ENCODE measurements at places on chromosomes 12 and 14.

- no peak overlapping the region for H3K4me3 ChIP-seq
- no peak for DNase-seq
- no peaks in the 10 kb centered on the region for H3K27me3 ChIP-seq
- peaks cover 45% of the 10 kb centered on the region for H3K4me1 ChIP-seq
- H3K27ac ChIP-seq: no peak overlapping the region
- peaks cover 2% of the 10 kb centered on the region for H3K36me3 ChIP-seq
Measured at GRCh38 chr12:124559182-124560017, 8.0 kb downstream of the NCOR2 start.

DNA sequence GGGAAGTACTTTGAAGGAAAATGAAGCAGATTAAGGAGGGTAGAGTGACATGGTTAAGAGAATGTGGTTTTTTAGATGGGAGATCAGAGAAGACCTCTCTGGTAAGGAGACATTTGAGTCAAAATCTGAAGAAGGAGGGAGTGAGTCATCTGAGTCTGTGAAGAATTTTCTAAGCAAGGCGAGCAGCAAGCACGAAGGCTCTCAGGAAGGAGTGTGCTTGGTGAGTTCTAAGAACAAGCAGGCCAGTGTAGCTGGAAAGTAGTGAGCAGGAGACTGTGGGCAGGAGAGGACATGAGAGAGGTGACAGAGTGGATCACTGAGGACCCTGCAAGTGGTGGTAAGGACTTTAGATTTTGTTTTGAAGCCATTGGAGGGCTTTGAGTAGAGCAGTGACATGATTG lies 76.3 kb upstream of the FUT8 start:
- peaks cover 29% of the 10 kb centered on the region for H3K36me3 ChIP-seq
- H3K4me1 ChIP-seq: peaks cover 70% of the 10 kb centered on the region
- H3K27ac ChIP-seq: peak overlapping the region; percentile 96
- H3K27me3 ChIP-seq: no peaks in the 10 kb centered on the region

DNA sequence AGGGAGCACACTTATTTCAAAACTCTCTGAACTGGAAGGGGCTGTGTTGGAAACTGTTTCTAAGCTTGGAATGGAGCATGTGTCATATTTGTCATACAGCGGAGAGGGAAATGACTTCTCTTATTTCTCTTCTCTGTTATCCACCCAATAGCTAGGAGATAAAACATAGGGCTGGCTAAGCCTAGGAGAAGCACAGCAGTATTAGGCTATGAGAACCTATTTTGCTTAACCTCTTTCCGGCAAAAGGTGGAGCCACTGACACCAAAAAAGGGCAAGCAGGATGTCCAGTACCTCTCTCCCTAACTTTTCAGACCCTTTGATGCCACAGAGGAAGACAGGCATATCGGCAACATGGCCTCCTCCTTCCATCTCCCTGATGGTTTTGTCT lies 148.3 kb downstream of the CRADD start:
- no peak for DNase-seq
- H3K27ac ChIP-seq: no peak overlapping the region
- H3K36me3 ChIP-seq: no peaks in the 10 kb centered on the region
- no peak overlapping the region for H3K4me3 ChIP-seq
- no peaks in the 10 kb centered on the region for H3K27me3 ChIP-seq

DNA sequence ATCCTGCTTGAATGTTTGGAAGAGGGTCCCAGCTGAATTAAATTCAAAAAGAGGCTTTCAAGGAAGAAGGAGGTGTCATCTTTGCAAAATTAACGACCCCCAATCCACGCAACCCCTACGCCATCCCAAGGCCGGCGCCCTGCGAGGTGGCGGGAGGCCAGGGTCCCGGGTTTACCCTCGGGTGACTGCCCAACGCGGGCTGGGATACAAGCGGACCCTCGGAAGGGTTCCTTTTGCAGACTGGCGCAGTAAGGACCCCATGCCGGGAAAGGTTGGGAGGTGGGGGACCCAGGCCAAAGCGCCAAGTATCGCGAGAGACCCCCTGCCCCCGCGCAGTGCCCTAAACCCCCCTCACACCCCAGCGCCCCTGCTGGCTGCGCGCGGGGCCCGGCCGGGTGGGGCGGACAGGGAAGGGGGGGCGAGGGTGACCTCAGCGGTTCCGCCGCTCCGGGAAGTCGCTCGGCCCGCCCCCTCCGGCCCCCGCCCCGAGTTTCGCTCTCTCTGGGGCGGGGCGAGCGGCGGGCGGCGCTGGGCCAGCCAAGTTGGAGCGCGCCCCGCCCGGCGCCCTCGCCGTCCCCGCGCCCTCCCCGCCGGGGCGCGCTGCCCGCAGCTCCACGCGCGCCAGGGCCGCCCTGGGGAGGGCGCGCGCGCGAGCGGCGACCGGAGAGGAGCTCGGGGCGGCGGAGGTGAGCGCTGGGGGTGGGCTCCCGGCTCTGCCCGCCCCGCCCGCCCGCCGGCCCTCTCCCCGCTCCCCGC lies 708 bp upstream of the ZBTB42 start:
- no peaks in the 10 kb centered on the region for H3K36me3 ChIP-seq
- H3K27me3 ChIP-seq: peaks cover 7% of the 10 kb centered on the region
- H3K27ac ChIP-seq: peak overlapping the region; percentile 48
- DNase-seq: peak; percentile 81

DNA sequence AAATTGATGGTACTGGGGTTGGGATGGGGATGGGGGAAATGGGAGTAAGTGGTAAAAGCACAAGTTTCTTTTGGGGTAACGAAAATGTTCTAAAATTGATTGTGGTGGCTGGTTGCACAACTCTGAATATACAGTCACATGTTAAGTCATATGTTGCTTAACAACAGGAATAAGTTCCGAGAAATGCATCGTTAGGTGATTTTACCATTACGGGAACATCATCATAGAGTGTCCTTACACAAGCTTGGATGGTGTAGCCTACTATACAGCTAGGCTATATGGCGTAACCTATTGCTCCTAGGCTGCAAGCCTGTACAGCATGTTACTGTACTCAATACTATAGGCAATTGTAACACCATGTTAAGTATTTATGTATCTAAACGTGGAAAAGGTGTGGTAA lies 31.0 kb downstream of the ITGA7 start:
- H3K4me1 ChIP-seq: peaks cover 11% of the 10 kb centered on the region
- H3K27ac ChIP-seq: no peak overlapping the region
- peaks cover 18% of the 10 kb centered on the region for H3K27me3 ChIP-seq
- no peak for DNase-seq
- no peaks in the 10 kb centered on the region for H3K36me3 ChIP-seq

GRCh38 chr12:82754856-82755255 lies 68.2 kb downstream of the TMTC2 start:
- H3K4me3 ChIP-seq: no peak overlapping the region
- H3K36me3 ChIP-seq: no peaks in the 10 kb centered on the region
- no peaks in the 10 kb centered on the region for H3K4me1 ChIP-seq
- no peak overlapping the region for H3K27ac ChIP-seq

DNA sequence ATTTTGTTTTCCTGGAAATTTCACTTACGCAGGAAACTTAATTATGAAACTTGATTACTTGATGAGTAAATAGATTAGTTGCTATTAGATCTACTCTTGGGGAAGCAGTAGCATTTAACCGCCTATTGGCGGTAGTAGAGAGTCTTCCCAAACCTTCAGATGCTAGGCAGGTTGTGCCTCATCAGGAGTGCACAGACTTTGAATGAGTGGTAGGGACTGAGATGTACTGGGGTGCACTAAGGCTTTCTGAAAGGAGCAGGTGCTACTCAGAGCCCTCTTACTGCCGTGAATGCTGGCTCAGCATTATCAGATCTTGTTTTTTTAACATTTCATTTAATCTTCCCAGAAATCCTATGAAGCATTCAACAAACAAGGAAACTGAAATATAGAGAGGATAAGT lies 7.7 kb downstream of the GATC start:
- peaks cover 10% of the 10 kb centered on the region for H3K4me1 ChIP-seq
- H3K36me3 ChIP-seq: peaks cover 40% of the 10 kb centered on the region
- H3K27me3 ChIP-seq: no peaks in the 10 kb centered on the region
- no peak overlapping the region for H3K27ac ChIP-seq
- DNase-seq: no peak
- H3K4me3 ChIP-seq: no peak overlapping the region

DNA sequence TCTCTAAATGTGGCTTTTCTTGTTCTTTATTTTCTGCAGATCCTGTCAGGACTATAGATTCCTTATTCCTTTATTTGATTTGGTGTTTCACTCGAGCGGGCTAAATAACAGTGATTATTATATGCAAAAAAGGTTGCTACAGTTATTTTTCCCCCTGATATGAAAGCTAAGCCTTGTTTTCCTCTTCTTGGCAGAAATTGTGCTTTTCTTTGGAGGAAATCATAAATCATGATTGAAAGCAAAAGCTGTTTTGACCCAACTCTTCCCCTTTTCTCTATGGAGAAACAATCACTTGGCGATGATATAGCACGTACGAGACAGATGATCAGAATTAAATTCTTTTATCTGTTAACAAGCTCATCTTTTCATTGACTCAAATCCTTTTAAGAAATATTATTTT lies 31.4 kb downstream of the PPFIBP1 start:
- no peaks in the 10 kb centered on the region for H3K27me3 ChIP-seq
- H3K27ac ChIP-seq: no peak overlapping the region
- DNase-seq: no peak
- H3K4me3 ChIP-seq: no peak overlapping the region
- peaks cover 26% of the 10 kb centered on the region for H3K4me1 ChIP-seq
- H3K36me3 ChIP-seq: peaks cover 2% of the 10 kb centered on the region

DNA sequence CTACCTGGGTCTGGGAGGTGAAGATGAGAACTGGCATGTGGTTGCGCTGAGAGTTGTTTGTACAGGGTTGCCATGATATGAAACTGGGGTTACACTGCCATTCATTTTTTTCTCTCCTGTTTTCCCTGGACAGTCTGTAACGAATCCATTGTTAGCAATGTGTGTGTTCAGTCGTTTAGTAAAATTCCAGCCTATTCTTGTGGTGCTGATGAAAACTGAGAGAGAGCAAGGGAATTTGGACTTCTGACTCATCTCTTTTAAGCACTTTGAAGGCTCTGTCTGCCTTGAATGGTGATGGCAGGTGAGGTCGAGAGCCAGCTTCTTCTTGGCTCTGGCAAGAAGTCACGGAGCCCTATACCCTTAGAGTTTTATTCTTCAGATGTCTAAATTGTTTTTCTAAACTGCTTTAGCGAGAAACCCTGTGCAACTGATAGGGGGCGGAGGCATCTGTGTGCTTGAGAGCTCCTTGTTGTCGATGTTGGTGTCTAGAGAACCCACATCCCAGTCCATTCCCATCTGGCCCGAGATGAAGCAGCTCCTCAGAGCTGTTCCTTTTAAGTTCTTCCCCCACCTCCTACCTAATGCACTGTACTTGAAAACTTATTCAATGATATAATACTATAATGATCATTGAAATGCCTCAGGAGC lies 204.4 kb downstream of the TMX1 start:
- H3K4me1 ChIP-seq: no peaks in the 10 kb centered on the region
- H3K27ac ChIP-seq: no peak overlapping the region
- no peak for DNase-seq
- H3K36me3 ChIP-seq: no peaks in the 10 kb centered on the region

DNA sequence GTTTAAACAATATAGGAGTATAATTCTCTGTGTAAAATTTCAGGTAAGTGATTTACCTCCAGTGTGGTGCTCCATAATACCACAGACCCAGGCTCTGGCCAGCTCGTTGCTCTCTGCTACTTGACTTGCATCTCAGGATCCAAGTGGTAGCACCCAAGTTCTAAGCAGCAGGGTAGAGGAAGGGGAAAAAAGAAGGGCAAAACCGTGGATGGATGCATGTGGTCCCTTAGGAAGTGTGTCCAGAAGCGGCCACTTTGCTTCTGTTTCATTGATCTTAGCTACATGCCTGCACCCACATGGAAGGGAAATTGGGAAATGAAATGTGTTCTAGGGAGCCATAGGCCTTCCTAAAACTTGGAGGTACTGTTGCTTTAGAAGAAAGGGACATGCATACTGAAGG lies 48.6 kb upstream of the HMGA2 start:
- no peaks in the 10 kb centered on the region for H3K36me3 ChIP-seq
- H3K27ac ChIP-seq: no peak overlapping the region
- peaks cover 22% of the 10 kb centered on the region for H3K27me3 ChIP-seq
- no peak overlapping the region for H3K4me3 ChIP-seq
- no peaks in the 10 kb centered on the region for H3K4me1 ChIP-seq
- DNase-seq: no peak

DNA sequence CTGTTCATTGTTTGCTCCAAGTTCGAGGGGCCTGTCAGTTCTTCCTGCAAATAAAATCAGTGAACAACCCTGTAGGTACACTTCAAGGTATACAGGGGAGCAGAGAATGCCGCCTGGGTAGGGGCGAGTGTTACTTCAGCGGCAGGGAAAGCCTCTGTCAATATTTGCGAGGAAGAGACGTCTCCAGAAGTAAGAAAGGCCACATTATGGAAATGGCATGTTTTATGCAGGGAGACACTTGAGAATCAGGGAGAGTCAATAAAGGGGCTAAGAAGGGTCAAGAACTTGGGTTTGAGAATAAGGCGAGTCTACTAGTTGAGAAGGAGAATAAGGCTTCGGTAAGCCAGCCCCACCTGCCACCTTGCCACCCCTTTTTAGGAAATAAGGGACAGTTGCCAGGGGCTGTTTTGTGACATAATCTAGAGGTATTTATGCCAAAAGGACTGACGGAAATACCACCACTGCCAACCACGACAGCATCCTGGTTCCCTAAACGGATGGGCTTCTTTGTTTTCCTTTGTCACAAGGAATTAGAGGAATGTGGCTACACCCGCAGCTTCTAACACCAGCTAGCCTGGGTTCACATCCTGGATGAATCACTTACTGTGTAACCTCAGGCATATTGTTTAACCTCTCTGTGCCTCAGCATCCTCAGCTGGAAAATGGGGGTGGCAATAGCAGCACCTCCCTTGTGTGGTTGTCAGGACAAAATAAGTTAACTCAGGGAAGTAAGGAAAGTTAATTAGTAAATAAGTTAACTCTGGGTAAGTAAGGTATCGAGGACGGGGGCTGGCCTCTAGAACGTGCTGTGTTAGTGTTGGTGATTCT lies 67.7 kb downstream of the EID3 start:
- H3K27ac ChIP-seq: no peak overlapping the region
- no peak for DNase-seq
- H3K4me3 ChIP-seq: no peak overlapping the region
- peaks cover 17% of the 10 kb centered on the region for H3K4me1 ChIP-seq

GRCh38 chr12:58841058-58841798 lies 79.1 kb downstream of the LRIG3 start:
- DNase-seq: no peak
- no peaks in the 10 kb centered on the region for H3K4me1 ChIP-seq
- H3K4me3 ChIP-seq: no peak overlapping the region
- no peaks in the 10 kb centered on the region for H3K27me3 ChIP-seq
- H3K36me3 ChIP-seq: no peaks in the 10 kb centered on the region

DNA sequence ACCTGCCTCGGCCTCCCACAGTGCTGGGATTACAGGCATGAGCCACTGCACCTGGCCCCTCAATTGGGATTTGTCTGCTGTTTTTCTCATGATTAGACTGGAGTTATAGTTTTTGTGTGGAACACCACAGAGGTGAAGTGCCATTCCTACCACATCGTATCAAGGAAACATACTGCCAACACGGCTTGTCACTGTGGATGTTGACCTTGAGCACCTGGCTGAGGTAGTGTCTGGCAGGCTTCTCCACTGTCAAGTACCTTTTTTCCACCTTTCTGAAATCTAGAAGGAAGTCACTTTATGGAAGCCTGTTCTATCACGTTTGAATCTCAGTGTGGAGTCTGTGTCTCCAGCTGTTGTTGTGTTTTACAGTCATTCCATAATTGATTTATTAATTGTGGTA lies 21.4 kb upstream of the SEL1L start:
- H3K4me1 ChIP-seq: peaks cover 5% of the 10 kb centered on the region
- no peak overlapping the region for H3K4me3 ChIP-seq
- H3K27me3 ChIP-seq: peaks cover 5% of the 10 kb centered on the region
- H3K27ac ChIP-seq: no peak overlapping the region
- DNase-seq: no peak
